Nephron progenitor cell (in vitro differentiated cells): ENCODE measurements at places on chromosomes 12 and 14.
A peak's percentile ranks its signal among the peaks of the same experiment; 100 is the strongest.

- no peak for DNase-seq
Observed at GRCh38 chr14:81169711-81170103, 51.1 kb downstream of the GTF2A1 start.

GRCh38 chr12:28611449-28611848 is 421.2 kb downstream of the CCDC91 start:
- DNase-seq = no peak

DNA sequence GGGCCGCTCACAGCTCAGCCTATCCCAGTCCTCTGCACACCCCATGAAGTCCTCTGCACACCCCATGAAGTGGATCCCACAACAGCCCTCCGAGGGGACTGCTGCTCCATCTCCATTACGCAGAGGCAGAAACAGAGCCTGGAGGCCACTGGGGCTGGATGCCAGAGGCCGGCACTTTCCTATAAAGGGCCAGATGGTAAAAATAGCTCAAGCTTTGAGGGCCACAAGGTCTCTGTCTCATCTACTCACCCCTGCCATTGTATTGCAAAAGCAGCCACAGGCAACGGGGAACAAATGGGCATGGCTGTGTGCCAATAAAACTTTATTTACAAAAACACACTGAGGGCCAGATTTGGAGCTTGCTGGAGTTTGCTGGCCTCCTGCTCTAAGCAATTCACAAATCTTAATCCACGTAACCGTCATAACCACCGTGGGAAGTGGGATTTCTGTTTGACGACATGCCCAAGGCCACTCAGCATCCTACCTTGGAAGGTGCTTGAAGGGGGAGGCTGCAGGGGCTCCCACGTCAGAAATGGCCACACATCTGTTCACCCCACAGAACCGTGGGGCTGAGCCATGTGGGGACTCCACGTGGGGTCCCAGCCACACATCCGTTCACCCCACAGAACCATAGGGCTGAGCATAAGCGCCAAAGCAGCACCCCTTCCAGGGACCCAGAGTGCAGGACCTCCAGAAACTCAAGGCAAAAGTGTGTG is 92.0 kb downstream of the NCOR2 start:
- DNase-seq = no peak

DNA sequence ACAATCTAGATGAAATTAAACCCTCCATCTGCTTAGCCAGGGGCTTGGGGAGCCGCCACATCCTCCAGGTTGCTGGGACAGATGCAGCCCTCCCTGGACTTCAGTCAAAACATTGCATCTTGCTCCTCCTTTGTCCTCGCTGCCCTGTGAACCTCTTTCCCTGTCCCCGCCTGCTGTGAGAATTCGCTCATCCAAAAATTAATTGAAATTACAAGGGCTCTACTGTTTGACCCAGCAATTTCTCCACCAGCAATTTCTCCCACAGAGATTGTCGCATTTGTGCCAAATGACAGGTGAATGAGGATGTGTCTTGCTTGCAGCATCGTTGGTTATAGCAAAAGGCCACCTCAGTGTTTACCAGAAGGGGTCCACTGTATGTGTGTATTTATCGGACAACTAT is 5.0 kb upstream of the POP5 start:
- no peak for DNase-seq

DNA sequence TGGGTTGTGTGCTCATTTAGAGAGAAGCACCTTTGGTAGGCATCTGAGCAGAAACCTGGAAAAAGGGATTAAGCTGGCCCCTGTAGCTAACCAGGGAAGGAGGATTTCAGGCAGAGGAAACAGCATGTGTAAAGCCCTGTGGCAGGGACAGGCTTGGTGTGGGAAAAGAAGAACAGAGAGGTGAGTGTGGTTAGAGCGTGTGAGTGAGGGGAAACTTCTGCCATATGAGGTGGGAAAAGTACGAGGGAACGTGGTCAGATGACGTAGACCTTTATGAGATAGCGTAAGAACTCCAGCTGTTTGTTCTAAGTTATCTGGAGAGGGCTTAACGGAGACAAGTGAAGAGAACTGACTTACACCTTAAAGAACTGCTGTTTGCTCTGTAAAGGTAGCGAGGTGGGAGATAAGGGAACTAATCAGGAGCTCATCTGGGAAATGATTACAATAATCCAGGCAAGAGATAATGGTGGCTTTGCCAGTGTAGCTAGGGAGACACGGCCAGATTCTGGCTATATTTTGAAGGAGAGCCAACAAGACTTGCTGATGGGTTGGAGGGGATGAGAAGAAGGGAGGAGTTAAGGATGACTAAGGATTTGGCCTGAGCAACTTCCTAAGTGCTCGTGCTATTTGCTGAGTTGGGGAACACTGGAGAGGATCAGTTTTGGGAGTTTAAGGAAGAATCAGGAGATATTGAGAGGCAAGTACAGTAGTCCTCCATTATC is 234.0 kb downstream of the ETNK1 start:
- DNase-seq = no peak

GRCh38 chr14:52031781-52032180 is 37.1 kb downstream of the NID2 start:
- no peak for DNase-seq

DNA sequence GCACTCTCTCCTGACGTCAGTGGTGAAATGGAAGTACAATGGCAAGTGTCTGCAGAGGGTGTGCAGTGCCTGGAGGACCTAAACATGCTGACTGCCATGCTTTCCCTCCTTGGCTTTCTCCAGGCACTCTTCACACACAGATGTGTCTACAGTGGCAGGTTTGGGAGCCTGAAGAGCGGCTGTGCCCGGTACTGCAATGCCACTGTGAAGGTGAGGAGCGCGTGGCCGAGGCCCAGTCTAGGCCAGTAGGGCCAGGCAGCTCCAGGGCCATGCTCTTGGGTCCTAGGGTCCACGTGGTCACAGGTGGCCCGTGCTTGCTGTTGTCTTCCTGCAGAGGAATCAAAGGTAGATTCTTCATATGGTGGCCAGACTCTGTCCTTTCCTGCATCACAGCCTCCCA is 81.4 kb downstream of the STAB2 start:
- no peak for DNase-seq

DNA sequence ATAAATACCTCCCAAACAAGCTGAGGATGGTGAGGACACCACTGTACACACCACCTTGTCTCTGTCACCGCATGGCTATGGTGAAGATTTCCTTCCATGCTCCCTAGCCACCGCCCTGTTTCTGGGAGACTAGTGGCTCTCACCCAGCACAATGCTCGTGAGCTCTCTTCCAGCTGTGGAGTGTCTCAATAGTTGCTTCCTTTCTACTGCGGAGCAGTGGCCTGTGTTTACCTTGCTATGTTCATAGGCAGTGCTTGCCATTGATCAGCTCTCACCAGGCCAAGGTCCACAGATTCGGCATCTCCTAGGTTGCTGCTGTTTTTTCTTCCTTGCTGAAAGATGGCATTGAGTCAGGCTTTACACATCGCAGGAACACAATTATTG is 313.6 kb upstream of the RTL1 start:
- no peak for DNase-seq

- no peak for DNase-seq
Observed at GRCh38 chr12:113697104-113697503, 225.4 kb upstream of the LHX5 start.

- no peak for DNase-seq
Observed at GRCh38 chr12:1796515-1797010, 23.8 kb upstream of the LRTM2 start.

- DNase-seq = no peak
Observed at GRCh38 chr14:63051301-63051700, 6.0 kb upstream of the KCNH5 start.

DNA sequence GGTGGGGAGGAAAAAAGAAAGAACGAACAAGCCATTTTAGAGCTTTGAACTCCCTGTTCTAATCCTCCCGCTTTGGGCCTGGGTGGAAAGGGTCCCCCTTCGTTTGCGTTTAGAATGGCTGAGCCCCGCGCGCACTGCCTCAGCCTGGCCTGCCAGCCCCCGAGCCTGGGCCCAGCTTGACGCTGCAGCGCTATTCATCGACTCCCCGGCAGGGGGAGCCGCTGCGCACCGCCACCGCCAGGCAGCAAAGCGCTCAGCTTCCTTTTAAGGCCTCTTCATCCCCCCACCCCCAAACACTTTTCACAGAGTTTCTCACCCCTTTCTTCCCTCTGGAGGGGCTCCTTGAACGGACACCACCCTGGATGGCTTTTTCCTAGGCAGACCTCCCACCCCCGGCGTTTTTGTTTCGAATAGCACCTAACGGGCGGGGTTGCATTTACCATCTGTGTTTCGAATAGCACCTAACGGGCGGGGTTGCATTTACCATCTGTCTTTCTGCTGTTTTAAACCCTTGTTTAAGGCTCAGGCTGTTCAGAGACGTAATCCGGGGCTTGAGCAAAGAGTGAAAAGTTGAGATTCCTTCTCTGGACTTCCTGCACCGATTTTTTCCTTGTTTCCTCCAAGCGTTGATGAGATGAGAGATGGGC is 56.4 kb upstream of the PIWIL1 start:
- DNase-seq = peak; percentile 75

DNA sequence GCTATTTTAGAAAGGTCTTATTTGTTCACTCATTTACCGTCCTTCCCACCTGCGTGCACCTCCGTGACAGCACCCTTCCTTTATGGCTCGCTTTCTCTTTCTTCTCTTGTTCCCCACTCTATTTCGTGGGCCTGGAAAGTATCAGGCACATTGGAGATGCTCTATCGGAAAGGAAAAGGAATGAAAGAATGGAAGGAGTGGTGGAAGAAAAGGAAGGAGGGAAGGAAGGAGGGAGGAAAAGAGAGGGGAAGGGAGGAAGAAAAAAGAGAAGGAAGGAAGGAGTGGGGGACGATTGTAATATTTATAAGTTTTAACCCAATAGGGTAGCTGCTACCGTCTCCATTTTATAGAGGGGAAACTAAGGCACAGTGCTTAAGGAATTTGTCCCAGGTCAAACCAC is 363.4 kb downstream of the CACNA1C start:
- DNase-seq = no peak

- no peak for DNase-seq
Observed at GRCh38 chr12:44127966-44128710, 292.3 kb downstream of the TMEM117 start.

- DNase-seq = no peak
Observed at GRCh38 chr14:57863471-57863870, 2.4 kb downstream of the SLC35F4 start.

GRCh38 chr14:99790978-99791376 is 2.2 kb upstream of the EML1 start:
- DNase-seq = no peak

DNA sequence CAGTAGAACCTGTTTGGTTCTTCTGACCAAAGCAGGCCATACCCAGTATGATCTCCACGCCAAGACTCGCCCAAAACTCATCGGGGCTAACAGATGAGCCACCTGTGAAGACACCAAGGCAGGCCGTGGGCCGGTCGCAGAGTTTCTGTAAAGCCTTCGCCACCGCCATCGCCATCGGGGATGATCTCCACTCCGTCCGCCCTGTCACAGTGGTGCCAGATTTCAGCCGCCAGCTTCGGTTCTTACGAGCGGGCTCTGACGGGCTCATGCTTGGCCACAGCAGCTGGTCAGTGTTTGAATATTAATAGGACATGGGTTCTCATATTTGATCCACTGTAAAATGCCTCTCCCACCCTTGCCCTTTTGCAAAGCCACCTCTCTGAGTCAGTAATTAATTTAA is 113.2 kb upstream of the TMEM132D start:
- DNase-seq = no peak

GRCh38 chr12:10167599-10167998 is 4.3 kb downstream of the OLR1 start:
- no peak for DNase-seq

DNA sequence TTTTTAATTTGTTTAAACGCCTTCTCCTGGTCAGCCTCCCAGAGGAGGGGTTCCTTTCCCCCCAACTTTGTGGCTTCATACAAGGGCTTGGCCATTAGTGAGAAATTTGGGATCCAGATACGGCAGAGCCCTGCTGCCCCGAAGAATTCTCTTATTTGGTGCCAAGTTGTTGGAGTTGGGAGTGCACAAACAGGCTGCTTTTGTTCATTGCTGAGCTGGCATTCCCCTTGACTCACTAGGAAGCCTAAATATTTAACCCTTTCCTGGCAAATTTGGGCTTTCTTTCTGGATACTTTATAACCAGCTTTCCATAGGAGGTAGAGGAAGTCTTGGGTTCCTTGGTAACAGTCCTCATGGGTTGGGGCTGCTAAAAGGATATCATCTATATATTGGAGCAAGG is 10.3 kb upstream of the ADAM21 start:
- DNase-seq = no peak

GRCh38 chr12:119372540-119372939 is 38.0 kb downstream of the CCDC60 start:
- DNase-seq = no peak
